ENCODE measurements at places on chromosomes 2 and 18.
A peak's percentile ranks its signal among the peaks of the same experiment; 100 is the strongest.

DNA sequence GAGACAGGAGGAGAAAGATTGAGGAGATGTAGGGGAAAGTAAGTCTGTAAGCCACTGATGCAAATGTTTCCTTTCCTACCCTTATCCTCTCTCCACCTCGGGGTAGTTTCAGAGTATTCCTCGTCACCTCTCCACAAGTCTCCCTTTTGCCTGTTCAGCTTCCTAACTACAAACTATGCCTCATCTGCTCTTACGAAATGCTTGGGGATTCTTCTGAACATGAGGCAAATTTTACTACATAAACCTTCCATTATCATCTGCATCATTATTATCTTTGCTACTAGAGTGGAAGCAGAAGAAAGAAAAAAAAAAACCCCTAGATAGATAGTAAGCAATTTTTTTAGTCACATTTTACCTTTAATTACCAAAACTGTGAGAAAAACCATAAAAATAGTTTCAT, 43.1 kb upstream of the CWC22 start:
- DNase-seq = peak; percentile 13

DNA sequence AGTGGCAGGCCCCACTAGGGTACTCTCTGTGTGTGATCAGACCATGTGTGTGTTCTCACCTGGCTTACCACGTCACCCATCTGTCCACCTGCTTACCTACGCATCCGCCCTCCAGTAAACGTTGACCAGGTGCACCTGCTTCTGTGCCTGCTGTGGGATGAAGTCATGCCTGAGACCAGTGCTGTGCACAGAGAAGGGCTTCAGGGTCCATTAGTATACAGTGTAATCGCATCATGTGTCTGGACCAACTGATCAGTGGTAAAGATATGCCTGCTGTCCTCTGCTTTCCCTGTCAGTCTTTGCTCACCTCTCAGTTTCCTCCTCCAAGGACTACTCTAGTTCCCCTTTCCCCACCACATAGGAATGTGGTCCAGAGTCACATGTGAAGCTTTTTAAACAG, 109.3 kb downstream of the FHOD3 start:
- DNase-seq = no peak

DNA sequence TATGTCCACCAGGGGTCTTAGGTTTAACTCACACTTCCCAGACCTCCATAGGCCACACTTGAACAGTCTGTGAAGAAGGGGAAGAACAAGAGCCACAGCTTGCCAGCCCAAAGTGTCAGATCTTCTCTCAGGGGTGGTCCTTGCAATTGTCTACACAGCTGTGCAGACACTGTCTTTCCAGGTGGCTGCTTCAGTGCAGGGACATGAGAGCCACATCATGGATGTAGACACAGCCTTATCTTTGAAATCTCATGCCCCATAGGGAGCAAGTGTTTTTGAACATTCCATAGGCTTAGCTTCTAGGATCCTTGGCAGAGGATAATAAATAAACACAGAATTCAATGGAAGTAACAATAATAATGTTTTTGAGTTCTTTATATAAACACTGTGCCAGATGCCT, 6.7 kb downstream of the ZNF407 start:
- DNase-seq = no peak

- no peak for DNase-seq
Observed at GRCh38 chr18:28963481-28963880, 786.6 kb upstream of the CDH2 start.

GRCh38 chr2:140436936-140437335, 1656.7 kb upstream of the NXPH2 start:
- DNase-seq = no peak

Data from HS-5 (cell line).